AG08395 (cell line): ENCODE measurements at places on chromosomes 2 and 18.

DNA sequence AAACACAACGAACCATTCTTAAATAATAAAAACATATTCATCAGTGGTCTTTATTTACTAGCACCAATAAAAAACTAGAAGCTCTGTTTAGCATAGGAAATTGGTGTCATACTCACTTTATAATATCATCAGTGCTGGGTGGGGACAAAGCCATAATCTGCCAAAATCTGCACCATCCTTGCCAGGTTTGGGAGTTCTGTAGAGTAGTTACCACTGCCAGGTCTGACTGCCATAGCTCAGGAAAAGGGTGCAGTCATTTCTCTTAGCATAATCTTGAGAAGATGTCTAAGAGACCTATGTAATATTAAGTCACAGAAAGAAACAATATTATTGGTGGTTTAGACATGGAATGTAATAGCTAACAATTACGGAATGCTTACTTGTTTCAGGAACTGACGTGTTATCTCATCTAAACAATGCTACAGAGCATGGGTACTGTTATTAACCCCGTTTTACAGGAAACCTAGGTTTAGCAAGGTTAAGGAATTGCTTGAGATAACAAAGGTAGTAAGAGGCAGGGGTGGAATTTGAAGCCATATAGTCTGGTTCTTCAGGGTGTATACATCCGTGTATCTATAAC is 1.6 kb upstream of the MARCHF7 start:
- no peak for DNase-seq

DNA sequence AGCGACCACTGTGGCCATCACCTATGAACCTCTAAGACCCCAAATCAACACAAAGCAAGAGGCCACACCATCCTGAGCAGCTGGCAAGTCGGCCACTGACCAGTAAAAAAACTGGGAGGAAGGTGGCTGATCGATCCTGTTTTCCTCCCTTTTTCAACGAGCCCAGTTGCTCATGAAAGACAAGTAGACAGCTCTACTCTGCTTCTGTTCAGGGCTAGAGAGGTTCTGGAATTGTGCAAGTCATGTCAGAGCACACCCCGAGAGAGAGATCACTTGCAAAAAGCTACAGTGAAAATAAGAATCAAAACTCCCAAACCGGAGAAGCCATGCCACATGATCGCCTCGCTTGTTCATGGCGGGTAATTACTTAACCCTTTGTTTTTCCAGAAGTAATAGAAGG is 34.6 kb downstream of the ZNF516 start:
- no peak for DNase-seq

GRCh38 chr2:198961547-198961946 is 496.2 kb downstream of the SATB2 start:
- DNase-seq: no peak

DNA sequence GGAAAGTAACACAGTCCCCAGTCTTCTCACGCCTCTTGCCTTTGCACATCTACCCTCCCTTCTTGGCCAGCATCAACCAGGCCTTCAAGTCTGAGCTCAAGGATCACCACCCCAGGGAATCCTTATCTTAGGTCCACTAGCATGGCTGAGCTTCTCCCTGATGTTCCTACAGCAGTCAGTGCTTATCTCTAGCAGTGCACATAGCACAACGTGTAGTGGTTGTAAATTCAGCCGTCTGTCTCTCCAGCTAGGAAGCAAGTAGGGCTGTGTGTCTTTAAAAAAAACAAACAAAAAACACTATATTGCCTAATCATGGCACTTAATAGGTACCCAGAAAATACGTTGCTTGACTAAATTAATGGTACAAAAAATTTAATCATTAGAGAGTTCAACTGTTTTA is 29.2 kb downstream of the KCNG3 start:
- no peak for DNase-seq

DNA sequence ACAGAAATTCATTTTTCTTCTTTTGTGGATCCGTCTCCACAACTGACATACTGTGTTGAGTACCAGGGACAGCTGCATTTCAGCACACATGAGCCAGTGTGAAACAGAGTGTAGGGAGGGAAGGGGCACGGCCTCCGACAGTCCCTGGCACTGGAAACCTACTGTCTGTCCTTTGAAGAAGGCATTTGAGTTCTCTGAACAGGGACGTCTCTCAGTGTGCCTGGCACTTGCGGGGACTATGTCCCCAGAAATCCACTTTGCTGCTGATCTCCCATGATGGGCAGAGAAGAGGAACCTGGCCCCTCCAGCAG is 48.1 kb downstream of the PLB1 start:
- no peak for DNase-seq
